ENCODE measurements at places on chromosomes 6 and 20. TPM values are rescaled to one million over a fixed set of nuclear protein-coding genes. Genes with fewer than 3 reads are reported as not detected.

XKR7 gene
- total RNA-seq, result 0.16 TPM

DNA sequence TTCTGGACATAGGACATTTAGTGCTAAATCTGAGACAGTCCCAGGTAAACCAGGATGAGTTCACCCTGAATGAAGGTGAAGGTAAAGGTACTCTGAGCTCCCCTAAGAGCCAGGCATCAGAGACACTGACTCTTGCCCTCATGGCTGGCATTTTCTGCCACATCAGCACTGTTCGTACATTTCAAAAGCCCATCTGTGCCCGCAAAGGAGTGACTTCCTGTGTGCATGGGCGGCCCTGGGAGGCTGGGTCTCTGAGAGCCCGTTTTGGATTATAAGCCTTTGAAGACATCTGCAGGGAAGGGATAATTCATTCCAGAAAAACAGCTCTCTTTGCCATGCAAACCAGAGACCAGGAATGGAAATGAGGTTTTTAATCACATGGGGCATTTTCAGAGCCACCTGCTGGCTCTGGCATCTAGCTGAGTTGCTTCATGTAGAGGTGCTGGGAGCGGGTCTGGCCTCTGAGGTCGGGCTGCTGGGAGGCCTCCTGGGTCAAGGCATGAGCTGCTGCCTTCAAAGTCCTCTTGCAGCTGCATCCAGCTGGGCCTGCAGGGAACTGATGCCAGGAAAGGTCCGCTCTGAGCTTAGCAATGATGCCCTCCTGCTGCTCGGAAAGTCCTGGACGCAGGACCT, 348.3 kb downstream of the DHX35 start:
- H3K27ac ChIP-seq, result no peak overlapping the region
- DNase-seq, result no peak
- no peak overlapping the region for H3K4me3 ChIP-seq
- no peaks in the 10 kb centered on the region for H3K36me3 ChIP-seq
- H3K27me3 ChIP-seq, result no peaks in the 10 kb centered on the region

F13A1 gene
- 49.4 TPM for total RNA-seq

- H3K27me3 ChIP-seq, result no peaks in the 10 kb centered on the region
- DNase-seq, result no peak
- H3K4me1 ChIP-seq, result peaks cover 10% of the 10 kb centered on the region
- H3K4me3 ChIP-seq, result no peak overlapping the region
- H3K27ac ChIP-seq, result peak overlapping the region; percentile 32
Observed at GRCh38 chr6:135230711-135231468, 49.8 kb downstream of the MYB start.

BEND6 gene
- total RNA-seq, result 0.32 TPM

NRSN1 gene
- total RNA-seq, result 0.64 TPM

DNA sequence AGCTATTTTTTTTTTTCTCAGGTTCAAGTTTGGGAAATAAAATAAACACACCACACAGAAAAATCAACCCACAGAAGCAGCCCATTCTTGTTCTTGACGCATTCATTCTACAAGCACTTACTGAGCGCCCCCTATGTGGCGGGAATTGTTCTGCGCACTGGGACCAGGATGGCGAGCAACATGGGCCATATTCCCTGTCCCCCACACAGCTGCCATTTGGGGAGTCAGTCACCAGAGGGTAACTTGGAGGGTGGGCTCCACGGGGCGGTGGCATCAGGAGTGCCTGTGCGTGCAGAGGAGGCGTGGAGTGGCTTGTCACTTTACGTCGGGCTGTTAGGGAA, 185.0 kb upstream of the PDE10A start:
- no peaks in the 10 kb centered on the region for H3K36me3 ChIP-seq
- peaks cover 3% of the 10 kb centered on the region for H3K27me3 ChIP-seq
- H3K4me1 ChIP-seq, result peaks cover 12% of the 10 kb centered on the region
- DNase-seq, result no peak

DNA sequence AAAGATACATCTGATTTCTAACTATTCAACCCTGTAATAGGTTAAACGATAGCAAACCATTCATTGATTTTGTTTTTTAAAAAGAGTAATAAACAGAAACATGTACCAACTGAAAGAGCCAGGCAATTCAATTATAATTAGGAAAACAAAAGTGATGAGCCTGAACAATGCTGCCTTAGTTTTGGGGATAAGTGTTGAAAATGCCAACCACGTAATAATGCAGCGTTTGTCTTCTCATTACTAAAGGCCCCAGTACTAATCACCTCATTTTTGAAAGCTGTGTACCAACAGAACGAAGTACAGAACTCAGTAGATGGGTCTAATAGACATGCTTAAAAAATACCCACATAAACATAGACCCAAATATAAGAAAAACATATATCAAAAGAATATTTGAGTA, 663.6 kb upstream of the CHD6 start:
- DNase-seq, result no peak
- no peaks in the 10 kb centered on the region for H3K4me1 ChIP-seq
- no peaks in the 10 kb centered on the region for H3K36me3 ChIP-seq
- H3K27ac ChIP-seq, result no peak overlapping the region
- no peak overlapping the region for H3K4me3 ChIP-seq

DNA sequence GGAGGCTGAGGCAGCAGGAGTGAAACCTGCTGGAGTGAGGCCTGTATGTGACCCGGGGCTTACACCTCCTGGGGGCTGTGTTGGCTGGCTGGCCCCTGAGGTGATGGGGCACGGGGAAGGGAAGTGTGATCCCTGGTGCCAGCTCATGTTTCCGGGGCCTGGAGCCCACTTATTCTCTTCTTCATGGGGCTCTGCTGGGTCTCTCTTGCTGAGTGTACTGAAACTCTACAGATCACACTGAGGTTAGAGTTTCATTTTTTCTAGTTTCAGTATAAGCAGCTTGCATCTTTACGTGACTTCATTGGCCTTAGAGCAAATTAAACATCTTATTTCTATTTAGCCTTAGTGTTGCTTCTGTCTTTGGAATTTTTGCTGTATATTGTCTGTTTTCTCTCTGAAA, 96.2 kb downstream of the ANKS1A start:
- no peaks in the 10 kb centered on the region for H3K36me3 ChIP-seq
- no peak overlapping the region for H3K27ac ChIP-seq
- no peak for DNase-seq
- no peaks in the 10 kb centered on the region for H3K4me1 ChIP-seq
- no peak overlapping the region for H3K4me3 ChIP-seq

DNA sequence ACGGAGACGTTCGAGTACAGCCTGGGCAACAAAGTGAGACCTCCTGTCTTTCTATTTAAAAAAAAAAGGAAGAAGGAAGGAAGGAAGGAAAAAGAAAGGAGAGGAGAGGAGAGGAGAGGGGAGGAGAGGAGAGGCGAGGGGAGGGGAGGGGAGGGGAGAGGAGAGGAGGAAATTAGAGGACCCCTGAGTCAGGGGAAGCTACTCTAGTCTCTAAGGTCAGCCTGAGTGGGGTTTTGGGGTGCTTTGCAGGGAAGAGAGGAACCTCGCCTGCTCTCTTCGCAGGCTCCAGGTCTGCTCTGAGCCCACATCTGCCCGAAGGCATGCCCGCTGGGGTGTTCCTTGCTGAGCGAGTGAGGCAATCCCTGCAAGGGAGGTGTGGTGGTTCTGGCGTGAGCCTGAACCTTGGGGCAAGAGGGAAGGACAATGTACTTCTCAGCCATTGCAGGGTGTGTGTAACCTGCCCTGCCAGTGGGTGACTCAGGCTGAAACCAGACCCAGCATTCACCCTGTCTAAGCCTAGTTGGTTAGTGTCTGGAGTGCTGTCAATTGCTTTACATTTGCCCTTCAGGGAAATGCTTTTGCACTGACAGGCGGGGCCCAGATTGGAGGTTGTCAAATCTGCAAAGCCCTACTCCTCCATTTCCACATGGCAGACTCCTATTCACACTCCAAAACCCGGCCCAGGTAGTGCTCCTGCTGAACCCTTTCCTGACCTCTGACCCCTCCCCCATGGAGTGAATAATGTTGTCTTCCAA, 15.3 kb upstream of the MMP9 start:
- H3K27me3 ChIP-seq, result no peaks in the 10 kb centered on the region
- no peak overlapping the region for H3K27ac ChIP-seq
- no peaks in the 10 kb centered on the region for H3K4me1 ChIP-seq
- H3K4me3 ChIP-seq, result no peak overlapping the region

PKIB gene
- total RNA-seq, result 113 TPM

GRCh38 chr6:41306187-41306854, 19.8 kb upstream of the TREM1 start:
- H3K36me3 ChIP-seq, result no peaks in the 10 kb centered on the region
- H3K4me3 ChIP-seq, result no peak overlapping the region
- H3K4me1 ChIP-seq, result no peaks in the 10 kb centered on the region
- DNase-seq, result peak; percentile 55
- no peaks in the 10 kb centered on the region for H3K27me3 ChIP-seq

DNA sequence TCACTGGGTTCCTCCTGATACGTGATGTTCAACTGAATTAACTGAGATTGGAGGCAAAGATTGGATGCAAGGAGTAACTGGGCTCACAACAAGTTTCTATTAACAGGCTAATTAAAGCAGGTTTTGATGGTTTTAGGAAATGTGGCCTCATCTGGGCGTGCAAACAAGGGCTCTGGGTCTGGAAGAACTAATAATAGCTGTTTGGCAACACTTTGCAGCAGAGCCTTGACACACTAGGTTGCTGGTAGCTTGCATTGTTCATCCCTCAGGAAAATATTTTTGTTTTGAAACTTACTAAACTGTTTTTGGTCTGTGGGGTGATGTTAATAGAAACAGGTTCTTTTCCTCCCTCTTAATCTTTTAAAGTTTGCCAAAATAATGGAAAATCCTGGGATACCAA, 117.2 kb upstream of the CD93 start:
- H3K27me3 ChIP-seq, result no peaks in the 10 kb centered on the region
- H3K4me1 ChIP-seq, result no peaks in the 10 kb centered on the region
- no peaks in the 10 kb centered on the region for H3K36me3 ChIP-seq
- H3K27ac ChIP-seq, result no peak overlapping the region

HCRTR2 gene
- not detected for total RNA-seq
